ENCODE measurements at places on chromosomes 11 and 22.

DNA sequence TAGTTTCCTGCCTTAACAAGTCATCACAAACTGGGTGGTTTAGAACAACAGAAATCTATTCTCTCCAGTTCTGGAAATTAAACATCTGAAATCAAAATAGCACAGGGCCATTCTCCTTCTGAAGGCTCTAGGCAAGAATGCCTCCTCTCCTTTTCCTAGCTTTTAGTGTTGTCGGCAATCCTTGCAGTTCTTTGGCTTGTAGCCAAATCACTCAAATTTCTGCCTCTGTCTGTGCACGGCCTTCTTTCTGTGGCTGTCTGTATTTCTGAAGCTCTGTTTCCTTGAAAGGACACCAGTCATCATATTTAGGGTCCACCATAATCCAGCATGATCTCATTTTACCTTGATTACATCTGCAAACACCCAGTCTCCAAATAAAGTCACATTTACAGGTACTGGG, 795.5 kb downstream of the METTL15 start:
- DNase-seq, result no peak

- DNase-seq, result no peak
Observed at GRCh38 chr11:118370774-118371173, 11.4 kb downstream of the UBE4A start.

GRCh38 chr11:36409152-36409816, 100.8 kb downstream of the TRAF6 start:
- DNase-seq, result peak; percentile 49

DNA sequence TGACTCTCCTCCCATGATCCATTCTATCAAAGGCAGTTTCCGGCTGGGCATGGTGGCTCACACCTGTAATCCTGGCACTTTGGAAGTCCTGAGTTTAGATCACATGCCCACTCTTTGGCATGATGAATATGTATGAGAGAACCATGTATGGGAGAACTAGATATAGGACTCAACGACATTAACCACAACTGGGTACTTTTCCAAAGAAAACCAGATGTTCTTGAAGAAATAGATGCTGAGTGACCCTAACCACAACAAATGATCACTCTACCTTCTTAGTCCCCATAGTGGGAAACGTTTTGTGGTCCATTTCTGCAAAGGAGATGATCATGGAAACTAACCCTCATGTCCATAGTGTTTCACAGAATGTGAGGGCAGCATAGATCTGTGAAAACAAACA, 13.6 kb downstream of the FJX1 start:
- DNase-seq, result no peak

- peak; percentile 76 for DNase-seq
Observed at GRCh38 chr11:2186669-2187279, 15.2 kb upstream of the TH start.

GRCh38 chr22:47221840-47222615, 459.6 kb downstream of the TBC1D22A start:
- no peak for DNase-seq

GRCh38 chr11:2940147-2940920, 11.1 kb upstream of the PHLDA2 start:
- peak; percentile 72 for DNase-seq

DNA sequence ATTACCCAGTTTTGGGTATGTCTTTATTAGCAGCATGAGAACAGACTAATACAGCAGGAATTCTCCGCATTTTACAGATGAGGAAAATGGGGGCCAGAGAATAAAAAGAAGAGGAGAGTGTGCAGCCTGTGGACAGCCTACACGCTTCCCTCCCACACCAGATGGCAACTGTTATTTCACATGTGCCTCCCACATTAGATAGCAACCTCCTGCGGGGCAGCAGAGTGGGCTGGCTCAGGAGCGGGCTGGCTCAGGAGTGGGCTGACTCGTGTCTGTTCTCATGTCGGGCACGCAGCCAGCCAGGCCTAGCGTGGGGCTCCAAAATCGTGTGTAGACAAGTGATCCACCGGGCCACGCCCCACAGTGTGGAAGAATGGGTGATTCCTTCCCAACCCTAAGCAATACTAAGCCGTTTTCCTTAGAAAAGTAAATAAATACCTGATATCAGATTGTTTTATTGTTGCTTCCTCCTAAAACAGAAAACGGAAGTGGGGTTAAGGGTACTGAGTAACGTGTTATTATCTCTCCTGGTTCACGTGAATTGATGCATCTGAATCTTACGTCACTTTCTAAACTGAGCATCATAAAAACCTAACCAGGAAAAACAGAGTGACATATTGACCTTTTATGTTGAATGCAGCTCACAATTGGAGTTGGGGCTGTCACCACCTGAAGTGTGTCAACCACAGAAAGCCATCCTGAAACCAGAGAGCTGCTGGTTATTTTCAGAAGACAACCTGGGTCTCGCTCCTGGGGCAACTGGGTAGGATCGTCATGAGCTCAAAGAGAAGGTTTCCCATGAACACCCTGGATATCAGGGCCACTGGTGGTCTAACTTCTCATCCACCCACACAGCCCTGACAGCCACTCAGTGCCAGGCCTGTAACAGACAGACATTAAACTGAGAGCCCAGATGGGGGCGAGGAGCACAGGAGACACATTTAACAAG, 3.3 kb downstream of the TTLL1 start:
- DNase-seq, result peak; percentile 71
